Activated T-cell treated with anti-CD3 and anti-CD28 coated beads, Interleukin-2, amount 50 U/mL, for 72 hours (primary cell): ENCODE measurements at places on chromosomes 7 and 10.

GRCh38 chr7:71995111-71995510 lies 417.0 kb downstream of the CALN1 start:
- no peaks in the 10 kb centered on the region for H3K36me3 ChIP-seq
- no peaks in the 10 kb centered on the region for H3K27me3 ChIP-seq
- no peak overlapping the region for H3K4me3 ChIP-seq
- no peaks in the 10 kb centered on the region for H3K4me1 ChIP-seq
- no peak overlapping the region for H3K27ac ChIP-seq

- no peak overlapping the region for H3K27ac ChIP-seq
- no peak overlapping the region for H3K4me3 ChIP-seq
- no peaks in the 10 kb centered on the region for H3K27me3 ChIP-seq
- no peaks in the 10 kb centered on the region for H3K36me3 ChIP-seq
- no peaks in the 10 kb centered on the region for H3K4me1 ChIP-seq
Observed at GRCh38 chr10:90451283-90451682, 406.6 kb downstream of the HTR7 start.

DNA sequence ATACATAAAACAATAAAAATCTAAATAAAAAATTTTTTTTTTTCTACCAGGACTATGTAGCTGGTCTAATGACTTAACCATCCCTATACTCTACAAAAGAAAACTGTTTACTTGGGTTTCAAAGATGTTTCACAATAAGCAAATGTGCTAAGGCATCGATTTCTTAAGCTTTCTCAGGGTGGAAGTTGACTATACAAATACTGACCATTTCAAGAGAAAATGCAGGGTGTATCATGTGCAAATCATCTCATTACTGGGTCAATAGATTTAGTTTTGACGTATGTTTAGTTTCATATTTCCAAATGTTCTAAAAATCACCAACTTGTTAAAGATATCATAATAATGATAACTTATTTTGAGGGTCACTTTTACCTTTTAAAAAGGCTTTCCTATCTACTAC lies 7.5 kb downstream of the NRP1 start:
- no peaks in the 10 kb centered on the region for H3K36me3 ChIP-seq
- H3K27me3 ChIP-seq: peaks cover 49% of the 10 kb centered on the region
- no peak overlapping the region for H3K4me3 ChIP-seq
- H3K4me1 ChIP-seq: peaks cover 10% of the 10 kb centered on the region
- DNase-seq: no peak

DNA sequence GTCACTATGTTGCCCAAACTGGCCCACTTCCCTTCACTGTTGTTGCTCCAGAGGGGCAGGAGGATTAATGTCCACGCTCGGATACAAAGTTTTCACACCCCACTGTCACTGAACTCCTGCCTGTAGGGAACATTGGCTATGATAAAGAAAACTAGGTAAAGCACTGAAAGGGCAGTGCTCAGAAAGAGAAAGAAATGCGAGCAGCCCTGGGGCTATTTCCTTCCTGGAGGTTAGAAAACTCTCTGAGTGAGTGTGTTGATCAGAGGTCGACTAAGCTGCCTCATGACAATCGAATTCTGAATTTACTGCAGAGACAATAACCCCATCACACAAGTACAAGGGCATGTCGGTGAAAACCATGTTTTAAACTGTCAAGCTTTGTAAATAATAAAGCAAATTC lies 227.2 kb upstream of the PITRM1 start:
- no peak overlapping the region for H3K4me3 ChIP-seq
- H3K27me3 ChIP-seq: peaks cover 15% of the 10 kb centered on the region
- H3K36me3 ChIP-seq: no peaks in the 10 kb centered on the region

- no peaks in the 10 kb centered on the region for H3K27me3 ChIP-seq
- peak; percentile 40 for DNase-seq
- peaks cover 69% of the 10 kb centered on the region for H3K4me1 ChIP-seq
- peak overlapping the region; percentile 96 for H3K27ac ChIP-seq
Observed at GRCh38 chr7:150502519-150502918, 12.2 kb upstream of the GIMAP7 start.

DNA sequence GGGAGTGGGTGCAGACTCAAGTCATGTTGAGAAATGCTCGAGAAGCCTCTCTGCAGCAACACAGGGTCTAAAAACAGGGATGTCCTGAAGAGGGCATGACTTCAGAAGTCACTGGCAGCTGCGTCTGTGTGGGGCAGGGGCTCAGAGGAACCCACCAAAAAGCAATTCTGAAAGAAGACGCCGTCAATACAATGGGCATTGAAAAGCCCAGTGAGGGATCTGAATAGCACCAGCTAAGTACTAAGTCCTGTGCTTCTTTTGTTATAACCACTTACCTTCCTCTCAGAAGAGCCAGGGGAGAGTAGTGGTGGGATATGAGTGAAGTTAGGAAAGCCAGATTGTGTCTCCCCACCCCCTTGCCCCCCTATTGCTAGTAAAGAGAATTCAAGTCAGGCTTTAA lies 137.2 kb downstream of the INHBA start:
- no peak overlapping the region for H3K4me3 ChIP-seq
- no peak for DNase-seq
- no peak overlapping the region for H3K27ac ChIP-seq
- no peaks in the 10 kb centered on the region for H3K4me1 ChIP-seq

- no peak for DNase-seq
- H3K27me3 ChIP-seq: no peaks in the 10 kb centered on the region
- peaks cover 3% of the 10 kb centered on the region for H3K36me3 ChIP-seq
- no peaks in the 10 kb centered on the region for H3K4me1 ChIP-seq
- no peak overlapping the region for H3K4me3 ChIP-seq
Observed at GRCh38 chr7:75937958-75938786, 23.2 kb downstream of the POR start.

DNA sequence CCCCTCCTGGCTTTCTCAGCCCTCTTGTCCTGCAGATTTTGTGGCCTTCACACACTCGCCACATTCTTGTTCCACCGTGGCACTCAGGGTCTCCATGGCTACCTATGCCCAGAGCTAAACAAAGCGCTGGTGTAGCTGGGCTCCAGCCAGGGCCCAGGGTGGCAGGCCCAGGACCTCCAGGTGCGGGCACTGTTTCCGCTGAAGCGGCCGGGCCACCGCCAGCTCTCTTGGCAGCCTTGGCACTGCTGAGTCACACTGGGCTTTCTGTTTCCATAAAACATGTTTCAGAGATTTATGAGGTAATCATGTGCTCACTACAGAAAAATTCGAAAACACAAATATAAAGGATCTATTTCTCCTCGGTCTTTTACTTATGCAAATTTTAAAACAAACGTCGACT lies 51.3 kb downstream of the AOC1 start:
- peak; percentile 31 for DNase-seq
- no peaks in the 10 kb centered on the region for H3K36me3 ChIP-seq
- H3K27ac ChIP-seq: no peak overlapping the region
- peaks cover 8% of the 10 kb centered on the region for H3K4me1 ChIP-seq

DNA sequence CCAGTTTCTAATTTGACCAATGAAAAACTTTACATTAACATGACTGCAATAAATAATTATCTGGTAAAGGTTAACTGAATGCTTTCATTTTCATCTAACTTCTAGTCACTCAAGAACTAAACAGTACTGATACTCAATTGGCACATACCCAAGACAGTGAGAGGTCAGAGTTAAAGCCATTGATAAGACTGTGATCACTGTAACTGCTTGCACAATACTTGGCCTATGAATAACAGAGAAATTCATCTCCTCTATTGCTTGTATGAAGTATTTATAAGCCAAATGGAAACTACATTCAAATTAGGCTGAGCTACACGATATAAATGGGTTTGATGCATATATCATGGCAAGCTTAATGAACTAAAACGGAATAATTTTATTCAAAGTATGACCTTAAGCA lies 43.0 kb downstream of the HERC4 start:
- peaks cover 18% of the 10 kb centered on the region for H3K36me3 ChIP-seq
- no peaks in the 10 kb centered on the region for H3K4me1 ChIP-seq
- no peak for DNase-seq
- H3K27me3 ChIP-seq: no peaks in the 10 kb centered on the region

DNA sequence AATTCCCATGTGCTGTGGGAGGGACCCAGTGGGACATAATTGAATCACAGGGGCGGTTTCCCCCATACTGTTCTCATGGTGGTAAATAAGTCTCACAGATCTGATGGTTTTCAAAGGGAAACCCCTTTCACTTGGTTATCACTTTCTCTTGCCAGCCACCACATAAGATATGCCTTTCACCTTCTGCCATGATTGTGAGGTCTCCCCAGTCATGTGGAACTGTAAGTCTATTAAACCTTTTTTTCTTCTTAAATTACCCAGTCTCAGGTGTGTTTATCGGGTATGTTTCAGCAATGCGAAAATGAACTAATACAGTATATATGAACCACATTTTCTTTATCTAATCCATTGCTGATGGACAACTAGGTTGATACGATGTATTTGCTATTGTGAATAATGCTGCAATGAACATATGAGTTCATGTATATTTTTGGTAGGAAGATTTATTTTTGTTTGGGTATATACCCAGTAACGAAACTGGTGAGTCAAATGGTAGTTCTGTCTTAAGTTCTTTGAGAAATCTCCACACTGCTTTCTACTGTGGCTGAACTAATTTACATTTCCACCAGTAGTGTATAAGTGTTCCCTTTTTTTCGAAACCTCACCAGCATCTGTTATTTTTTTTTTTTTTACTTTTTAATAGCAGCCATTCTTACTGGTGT lies 70.0 kb upstream of the HGF start:
- no peak overlapping the region for H3K27ac ChIP-seq
- no peaks in the 10 kb centered on the region for H3K27me3 ChIP-seq
- no peaks in the 10 kb centered on the region for H3K36me3 ChIP-seq
- no peak overlapping the region for H3K4me3 ChIP-seq
- no peaks in the 10 kb centered on the region for H3K4me1 ChIP-seq

GRCh38 chr10:25959540-25960232 lies 25.7 kb downstream of the MYO3A start:
- H3K27ac ChIP-seq: no peak overlapping the region
- H3K27me3 ChIP-seq: peaks cover 6% of the 10 kb centered on the region
- no peaks in the 10 kb centered on the region for H3K4me1 ChIP-seq
- H3K36me3 ChIP-seq: no peaks in the 10 kb centered on the region
- DNase-seq: no peak

DNA sequence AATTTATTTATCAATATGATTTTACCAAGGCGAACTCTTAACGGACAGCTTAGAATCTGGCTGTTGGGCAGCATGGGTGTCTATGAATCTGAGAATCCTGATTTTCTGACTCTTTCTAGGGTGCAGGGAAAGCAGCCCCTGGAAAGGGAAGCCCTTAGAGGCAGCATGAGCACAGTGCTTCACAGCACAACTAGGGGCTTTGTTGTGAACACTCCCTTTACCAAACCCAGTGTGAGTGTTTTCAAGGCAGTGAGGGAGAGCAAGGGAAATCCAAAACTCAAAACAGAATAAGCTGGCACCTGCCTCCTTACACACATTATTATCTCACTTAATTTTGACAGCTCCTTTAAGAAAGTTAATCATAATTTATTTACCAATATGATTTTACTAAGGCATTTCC lies 116.3 kb upstream of the CSTF2T start:
- no peaks in the 10 kb centered on the region for H3K4me1 ChIP-seq
- H3K27ac ChIP-seq: no peak overlapping the region
- peaks cover 15% of the 10 kb centered on the region for H3K27me3 ChIP-seq

GRCh38 chr10:71697938-71698709 lies 21.5 kb downstream of the C10orf105 start:
- peak; percentile 73 for DNase-seq
- H3K27me3 ChIP-seq: no peaks in the 10 kb centered on the region
- no peak overlapping the region for H3K4me3 ChIP-seq
- peaks cover 42% of the 10 kb centered on the region for H3K4me1 ChIP-seq
- H3K27ac ChIP-seq: no peak overlapping the region

- no peak overlapping the region for H3K27ac ChIP-seq
- H3K36me3 ChIP-seq: no peaks in the 10 kb centered on the region
- peak; percentile 23 for DNase-seq
- H3K27me3 ChIP-seq: peaks cover 12% of the 10 kb centered on the region
Observed at GRCh38 chr7:94395141-94396036, 694 bp downstream of the COL1A2 start.

DNA sequence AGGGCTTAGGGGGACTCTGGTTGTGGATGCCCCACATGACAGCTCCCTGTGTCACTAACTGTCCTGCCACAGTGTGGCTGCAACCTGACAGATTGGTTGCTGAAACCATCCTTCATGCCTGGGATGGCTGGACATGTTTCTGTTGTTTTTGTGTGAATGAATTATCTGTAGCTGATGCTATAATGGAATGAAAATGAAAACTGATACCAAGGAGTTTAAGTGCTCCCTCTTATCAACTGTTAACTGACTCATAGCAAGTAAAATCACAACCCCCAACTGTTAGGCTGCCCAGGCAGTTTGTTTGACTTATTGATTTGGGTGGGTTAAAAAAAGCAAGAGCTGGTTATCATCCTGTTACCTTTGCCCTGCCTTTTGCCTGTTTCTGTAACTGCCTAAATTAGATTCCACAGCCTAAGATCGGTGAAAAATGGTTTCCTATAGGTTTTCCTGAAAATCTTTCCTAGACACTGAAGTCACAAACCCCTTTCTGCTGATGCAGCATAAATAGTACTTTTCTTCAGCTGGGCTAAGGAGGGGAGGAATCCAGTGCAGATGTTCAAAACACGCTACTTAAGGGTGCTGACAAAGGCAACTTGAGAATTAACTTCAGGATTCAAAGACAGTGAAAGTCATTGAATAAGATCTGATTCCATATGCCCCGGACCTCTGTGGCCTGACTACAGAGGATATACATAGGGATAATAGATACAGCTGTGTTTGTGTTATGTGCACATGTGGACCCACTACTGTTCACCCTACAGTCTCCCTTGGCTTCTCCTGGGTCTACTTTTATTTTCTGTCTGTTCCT lies 5.7 kb downstream of the FRAT2 start:
- H3K27me3 ChIP-seq: no peaks in the 10 kb centered on the region
- peak overlapping the region; percentile 43 for H3K4me3 ChIP-seq
- no peak overlapping the region for H3K27ac ChIP-seq
- no peak for DNase-seq

- peaks cover 30% of the 10 kb centered on the region for H3K27me3 ChIP-seq
- peak; percentile 13 for DNase-seq
- H3K4me3 ChIP-seq: no peak overlapping the region
Observed at GRCh38 chr10:4776234-4776638, 49.8 kb upstream of the AKR1E2 start.

DNA sequence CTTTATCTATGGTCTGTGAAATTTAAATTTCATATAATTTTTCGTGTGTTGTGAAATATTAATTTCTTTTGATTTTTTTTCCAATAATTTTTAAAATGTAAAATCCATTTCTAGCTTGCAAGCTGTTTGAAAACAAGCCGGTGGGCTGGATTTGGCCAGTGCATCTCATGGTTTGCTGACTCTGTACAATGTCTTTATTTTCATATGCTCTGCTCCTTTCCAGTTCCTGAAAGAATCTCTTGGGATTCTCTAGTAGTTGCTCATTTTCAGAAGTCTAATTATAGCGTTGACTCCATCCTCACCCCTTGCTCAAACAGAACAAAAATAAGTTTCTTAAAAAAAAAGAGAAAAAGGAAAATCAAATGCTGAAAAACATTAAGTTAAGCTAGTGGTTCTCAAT lies 21.4 kb downstream of the UBN2 start:
- H3K27me3 ChIP-seq: no peaks in the 10 kb centered on the region
- no peaks in the 10 kb centered on the region for H3K4me1 ChIP-seq
- H3K27ac ChIP-seq: no peak overlapping the region
- peaks cover 7% of the 10 kb centered on the region for H3K36me3 ChIP-seq
- no peak for DNase-seq
- H3K4me3 ChIP-seq: no peak overlapping the region
